Islet precursor cell (in vitro differentiated cells): ENCODE measurements at places on chromosomes 16 and 17.
A peak's percentile ranks its signal among the peaks of the same experiment; 100 is the strongest.

- peak; percentile 97 for DNase-seq
These were observed 99.5 kb downstream of the SYCE1L start for GRCh38 chr16:77298418-77299360.

GRCh38 chr17:42518046-42518754, 17.8 kb upstream of the NAGLU start:
- DNase-seq = no peak

DNA sequence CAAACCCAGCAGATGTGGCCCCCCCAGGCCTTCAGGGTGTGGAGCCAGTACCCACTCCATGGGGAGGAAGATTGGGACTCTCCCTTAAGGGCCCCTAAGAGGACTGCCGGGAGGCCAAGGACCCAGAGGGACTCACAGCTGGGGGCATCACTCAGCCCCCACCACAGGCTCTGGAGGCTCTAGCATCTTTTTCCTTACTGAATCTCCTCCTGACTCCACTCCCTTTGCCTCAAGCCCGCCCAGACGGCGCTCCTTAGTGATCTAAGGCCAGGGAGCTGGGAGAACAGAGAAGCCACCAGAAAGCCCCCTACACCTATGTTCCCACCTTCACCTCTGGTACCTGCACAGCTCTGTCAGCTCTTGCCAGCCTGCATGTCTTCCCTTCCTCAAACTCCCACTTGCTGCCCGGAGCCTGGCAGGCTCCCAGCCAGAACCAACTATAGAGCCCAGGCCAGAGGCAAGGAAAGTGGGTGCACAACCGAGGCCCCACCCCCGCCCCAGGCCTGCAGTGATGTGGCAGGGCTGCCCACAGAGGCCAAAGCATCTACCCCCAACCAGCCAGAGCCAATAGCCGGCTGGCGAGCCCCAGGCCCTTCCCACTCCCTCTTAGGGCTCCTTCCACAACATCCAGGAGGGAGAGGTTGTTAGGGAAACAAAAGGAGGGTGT, 22.3 kb upstream of the MPO start:
- DNase-seq = peak; percentile 52

DNA sequence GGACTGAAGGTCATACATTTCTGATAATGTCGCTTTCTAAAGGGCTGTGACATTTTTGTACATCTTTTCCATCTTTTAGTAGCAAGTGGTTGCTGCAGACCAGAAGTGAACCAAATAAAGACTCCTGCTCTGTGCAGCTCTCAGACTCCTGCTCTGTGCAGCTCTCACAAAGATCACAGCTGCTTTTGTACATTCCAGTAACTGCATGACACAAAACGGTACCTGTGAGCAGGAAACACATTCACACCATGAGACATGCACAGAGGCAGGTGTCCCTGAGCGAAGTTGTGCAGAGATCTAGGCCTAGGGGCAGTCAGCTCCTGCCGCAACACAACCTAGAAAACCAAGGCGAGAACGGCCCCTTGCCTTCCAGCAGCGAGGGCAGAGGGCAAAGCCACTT, 67.5 kb downstream of the KLHDC4 start:
- DNase-seq = no peak

DNA sequence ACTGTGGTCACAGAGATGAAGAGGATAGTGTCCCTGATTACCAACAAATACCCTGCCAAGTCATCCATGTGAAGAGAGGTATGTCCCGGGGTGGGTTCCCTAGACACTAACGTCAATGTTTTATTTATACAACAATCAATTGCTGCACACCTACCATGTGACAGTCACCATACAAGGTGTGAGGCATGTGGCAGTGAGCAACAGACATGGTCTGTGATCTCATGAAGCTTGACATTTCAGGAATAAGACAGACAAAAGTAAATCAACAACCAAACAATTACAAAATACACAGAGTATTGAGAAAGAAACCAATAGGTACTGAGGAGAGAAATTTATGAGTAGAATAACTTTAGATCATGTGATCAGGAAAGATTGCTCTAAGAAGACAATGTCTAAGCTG, 268.6 kb downstream of the MRTFB start:
- no peak for DNase-seq

DNA sequence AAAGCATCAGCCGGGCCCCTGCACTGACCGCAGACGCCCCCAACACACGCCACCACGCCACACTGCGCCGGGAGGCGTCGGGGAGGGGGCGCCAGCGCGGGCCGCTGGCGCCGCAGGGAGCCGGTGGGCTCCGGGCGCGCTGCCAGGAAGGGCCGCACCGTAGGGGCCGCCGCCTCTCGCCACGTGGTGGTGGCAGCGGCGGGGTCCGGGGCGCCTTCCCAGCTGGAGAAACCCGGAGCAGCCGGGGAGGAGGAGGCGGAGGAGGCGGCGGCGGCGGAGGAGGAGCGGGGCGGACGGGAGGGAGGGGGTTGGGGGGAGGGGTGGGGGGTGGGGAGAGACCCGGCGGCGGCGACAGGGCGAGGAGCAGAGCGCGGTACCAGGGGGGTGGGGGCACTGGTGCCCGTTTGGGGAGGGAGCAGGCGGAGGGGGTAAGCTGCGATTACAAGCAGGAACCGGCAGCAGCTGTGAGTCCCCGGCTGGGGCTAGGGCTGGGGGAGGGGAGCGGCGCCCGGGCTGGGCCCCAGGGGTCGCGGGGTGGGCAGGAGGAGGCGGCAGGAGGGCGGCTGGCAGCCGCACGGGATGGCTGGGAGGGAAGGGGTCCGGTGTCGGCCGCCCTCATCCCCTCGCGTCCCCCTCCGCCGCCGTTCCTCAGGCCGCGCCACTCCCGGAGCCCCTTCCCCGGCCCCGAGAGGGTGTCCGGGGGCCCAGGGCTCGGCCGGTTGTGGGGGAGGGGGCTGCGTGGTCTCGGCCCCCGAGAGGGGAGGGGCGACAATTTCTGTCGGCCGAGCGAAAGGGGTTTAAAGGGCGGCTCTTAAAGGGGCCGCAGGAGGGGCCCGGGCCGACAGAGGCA, at the start of gene TBKBP1:
TSS of gene TBKBP1 (plus strand) at position 431 of the 850 bp plus-strand sequence. CDS start 1,952 bp downstream, outside the sequence.
- DNase-seq = peak; percentile 93

GRCh38 chr16:1337486-1337885, 4.0 kb downstream of the BAIAP3 start:
- DNase-seq = no peak

DNA sequence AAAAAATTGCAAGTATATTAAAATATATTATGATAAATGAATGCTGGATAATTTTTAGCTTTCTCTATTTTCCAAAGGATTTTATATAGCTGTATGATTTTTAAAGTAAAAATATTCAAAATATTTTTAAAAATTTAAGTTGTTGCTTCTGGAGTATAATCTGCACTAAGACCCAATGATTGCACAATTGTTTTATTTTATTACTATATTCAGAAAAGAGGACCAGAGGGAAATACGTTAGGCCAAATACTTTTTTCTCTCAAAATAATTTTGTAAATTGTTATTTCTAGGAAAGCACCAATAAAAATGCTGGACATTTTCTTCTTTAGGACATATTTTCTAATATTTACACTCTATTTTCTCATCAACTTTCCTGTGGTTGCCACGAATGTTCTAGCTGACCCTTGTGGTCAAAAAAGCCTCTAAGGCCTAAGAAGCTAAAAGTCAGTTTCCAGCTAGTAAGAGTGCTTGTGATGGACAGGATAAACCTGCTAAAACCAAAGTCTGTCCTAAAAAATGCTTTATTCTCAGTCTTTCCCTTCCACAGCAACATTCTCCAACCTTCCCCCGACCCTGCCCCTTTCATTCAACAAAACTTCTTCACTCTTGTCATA, 31.2 kb downstream of the MMD start:
- DNase-seq = no peak

GRCh38 chr16:85137323-85138072, 25.2 kb upstream of the CIBAR2 start:
- no peak for DNase-seq

DNA sequence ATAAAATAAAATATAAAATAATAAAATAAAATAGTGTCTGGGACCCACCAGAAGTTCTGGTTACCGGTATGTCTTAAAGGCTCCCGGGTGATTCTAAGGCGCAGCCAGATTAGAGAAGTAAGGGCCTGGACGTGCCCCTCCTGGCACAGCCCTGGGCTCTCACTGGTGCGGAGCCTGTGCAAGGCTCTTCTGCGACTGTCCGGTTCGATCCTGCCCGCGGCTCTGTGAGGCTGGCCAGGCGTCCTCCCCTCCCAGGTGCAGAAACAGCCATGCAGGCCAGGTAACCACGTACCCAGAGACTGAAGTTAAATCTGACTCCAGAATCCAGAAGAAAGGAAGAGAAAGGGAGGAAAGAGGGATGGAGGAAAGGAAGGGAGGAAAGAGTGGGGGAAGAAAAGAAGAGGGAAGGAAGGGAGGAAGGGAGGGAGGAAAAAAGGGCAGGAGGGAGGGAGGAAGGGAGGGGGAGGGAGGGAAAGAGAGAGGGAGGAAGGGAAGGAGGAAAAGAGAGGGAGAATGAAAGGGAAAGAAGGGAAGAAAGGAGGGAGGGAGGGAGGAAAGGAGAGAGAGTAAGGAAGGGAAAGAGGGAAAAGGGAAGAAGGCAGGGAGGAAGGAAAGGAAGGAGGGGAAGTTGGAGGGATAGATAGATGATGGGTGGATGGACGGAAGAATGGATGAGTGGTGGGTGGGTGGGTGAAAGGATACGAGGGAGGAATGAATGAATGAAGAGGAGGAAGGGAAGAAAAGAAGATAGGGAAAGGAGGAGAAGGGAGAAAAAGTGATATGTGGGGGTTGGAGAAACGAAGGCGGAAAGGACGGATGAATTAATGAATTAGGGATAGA, 42.3 kb downstream of the C16orf82 start:
- DNase-seq = no peak

- DNase-seq = peak; percentile 84
These were observed 685 bp downstream of the FASN start for GRCh38 chr17:82097184-82097918.

DNA sequence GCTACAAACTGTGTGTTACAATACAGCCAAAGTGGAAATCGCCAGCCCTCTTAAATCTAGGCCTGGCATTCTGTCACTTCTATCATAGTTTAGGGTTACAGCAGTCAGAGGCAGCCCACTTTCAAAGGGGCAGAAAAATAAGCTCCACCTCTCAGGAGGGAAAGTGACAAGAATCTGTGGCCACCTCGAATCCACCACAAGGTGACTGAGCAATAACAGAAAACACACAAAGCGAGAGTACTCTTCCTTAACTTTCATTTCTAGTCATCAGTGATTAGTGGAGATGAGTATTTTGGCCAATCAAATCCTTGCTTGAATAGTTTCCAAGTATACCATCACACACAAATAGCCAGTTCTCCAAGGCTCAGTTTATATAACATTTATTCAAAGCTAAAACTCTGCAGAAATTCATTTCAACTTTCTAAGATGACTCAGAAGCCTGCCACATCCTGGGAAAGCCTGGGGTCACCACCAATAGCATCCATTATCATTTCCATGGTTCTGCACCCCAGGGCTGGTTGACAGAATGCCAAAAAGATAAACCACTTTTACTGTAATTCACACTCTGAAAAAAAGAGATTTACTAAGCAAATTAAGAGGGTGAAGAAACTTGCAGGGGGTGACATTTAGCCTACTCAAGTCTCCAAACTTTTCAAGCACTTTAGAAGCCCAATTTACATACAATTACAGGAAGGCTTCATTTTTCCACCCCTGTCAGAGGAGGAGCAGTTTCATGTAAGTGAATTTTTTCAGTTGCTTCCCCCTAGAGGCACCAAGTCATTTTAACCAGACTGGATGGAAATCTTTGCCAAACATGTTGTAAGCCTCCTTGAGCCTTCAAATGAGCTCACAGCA, 66.8 kb downstream of the SALL1 start:
- DNase-seq = peak; percentile 15

DNA sequence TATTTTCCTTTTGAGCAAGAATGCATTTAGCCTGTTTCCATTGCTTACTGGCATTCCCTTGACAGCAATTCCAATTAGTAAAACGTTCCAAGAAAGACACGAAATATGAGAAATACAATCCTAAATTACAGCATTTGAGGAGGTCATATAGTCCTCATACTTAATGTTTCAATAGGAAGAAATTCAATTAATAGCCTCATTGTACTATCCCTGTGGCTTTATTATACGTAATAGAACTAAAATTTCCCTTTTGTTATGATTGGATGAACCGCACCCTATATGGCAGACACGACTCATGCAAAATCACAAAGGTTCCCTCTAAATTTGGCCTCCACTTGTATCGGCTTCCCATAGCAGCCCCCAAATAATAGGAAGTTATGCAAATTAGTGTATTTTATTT, 291.7 kb downstream of the CEP112 start:
- no peak for DNase-seq

DNA sequence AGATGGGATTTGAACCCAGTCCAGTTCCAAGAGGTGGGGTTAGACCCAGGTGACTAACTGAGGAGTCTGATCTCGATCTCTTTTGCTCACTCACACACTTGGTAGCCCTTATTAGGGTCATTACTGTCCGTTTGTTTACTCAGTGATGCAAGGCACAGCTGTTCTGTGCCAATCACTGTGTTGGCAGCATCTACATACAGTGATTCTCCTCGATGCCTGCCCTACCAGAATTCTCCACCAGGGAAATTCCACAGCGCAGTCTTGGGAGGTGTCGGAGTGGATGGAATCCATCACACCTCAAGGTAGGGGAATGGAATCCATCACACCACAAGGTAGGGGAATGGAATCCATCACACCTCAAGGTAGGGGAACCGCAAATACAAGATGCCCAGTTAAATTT, 279.6 kb downstream of the MAF start:
- no peak for DNase-seq

- no peak for DNase-seq
These were observed 10.7 kb downstream of the GFOD2 start for GRCh38 chr16:67708368-67708771.

DNA sequence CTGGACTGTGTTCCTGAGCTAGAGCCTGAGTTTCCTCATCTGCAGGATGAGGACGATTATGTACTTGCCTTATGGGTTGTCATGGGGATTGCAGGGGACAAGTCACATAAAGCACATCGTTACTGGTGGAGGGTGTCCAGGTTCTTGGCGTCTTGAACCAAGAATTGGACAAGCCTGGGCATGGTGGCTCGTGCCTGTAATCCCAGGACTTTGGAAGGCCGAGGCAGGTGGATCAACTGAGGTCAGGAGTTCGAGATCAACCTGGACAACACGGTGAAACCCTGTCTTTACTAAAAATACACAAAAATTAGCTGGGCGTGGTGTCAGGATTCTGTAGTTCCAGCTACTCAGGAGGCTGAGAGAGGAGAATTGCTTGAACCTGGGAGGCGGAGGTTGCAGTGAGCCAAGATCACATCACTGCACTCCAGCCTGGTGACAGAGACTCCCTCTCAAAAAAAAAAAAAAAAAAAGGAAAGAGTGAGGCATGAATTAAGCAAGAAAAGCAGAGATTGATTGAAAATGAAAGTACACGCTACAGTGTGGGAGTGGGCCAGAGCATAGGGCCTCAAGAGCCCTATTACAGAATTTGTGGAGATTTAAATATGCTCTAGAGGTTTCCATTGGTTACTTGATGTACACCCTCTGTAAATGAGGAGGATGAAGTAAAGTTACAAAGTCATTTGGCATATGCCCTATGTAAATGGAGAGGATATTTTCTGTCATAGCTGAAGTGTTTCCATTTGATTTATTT, 30.7 kb downstream of the ADGRG5 start:
- peak; percentile 17 for DNase-seq

DNA sequence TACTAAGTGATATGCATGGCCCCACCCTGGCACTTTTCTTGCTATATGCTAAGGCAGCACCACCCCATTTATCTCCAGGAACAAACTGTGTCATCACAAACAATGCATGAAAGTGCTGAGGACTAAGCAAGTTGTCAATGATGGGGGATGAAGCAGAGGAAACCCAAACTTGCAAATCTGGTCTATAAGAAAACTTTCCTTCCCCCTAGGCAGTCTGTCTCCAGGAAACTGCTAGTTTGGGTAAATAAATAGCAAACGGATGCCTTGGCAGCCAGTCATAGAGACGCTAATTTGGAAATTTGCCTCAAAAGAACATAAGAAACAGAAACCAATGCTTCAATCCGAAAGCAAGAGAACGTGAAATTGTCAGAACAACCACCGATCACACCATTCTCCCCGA, 5.6 kb upstream of the HSBP1 start:
- DNase-seq = no peak
